ENCODE measurements at places on chromosomes 2 and 18. TPM values are rescaled to one million over a fixed set of nuclear protein-coding genes. Genes with fewer than 3 reads are reported as not detected.

GRCh38 chr2:119531292-119531691 is 7.0 kb upstream of the SCTR start:
- no peak for DNase-seq

DNA sequence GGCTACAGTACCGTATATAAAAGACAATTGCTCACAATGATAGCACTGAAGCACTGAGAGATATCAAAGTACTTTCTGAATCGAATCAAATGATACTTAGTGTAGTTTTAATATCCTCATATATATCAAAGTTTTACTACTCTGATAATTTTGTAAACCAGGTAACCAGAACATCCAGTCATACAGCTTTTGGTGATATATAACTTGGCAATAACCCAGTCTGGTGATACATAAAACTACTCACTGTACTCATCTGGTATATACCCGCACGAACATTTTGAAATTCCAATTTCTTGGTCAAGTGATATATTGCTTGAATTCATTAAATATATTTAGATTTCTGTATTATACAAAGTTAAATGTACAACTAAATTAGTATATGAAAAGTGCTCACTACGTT is 20.5 kb downstream of the SLC39A6 start:
- DNase-seq, result peak; percentile 57

GRCh38 chr2:207226243-207226642 is 60.5 kb upstream of the KLF7 start:
- peak; percentile 29 for DNase-seq

DNA sequence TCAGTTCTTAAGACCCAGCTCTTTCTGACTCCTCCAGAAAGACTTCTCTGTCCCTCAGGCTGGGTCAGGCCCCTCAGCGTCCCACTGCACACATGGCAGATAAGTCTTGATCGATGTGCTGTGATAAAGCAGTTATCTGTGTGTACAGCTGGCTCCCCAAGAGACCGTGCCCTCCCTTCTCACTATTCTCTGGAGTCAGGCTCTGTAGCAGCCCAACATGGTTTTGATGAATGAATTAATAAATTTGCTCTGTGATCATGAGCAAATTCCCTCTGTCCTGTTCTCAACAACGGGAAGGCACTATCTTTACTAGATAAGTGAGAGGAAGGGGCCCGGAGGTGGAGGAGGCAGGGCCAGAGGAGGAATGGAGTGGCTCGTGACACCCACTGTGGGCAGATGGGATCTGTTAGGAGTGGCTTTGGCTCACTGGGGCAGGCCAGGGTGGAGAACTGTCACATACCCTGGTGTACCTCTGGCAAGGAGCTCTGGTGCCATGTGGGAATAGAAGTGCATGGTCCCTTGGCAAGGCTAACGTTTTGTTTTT is 48.3 kb downstream of the ZFP36L2 start:
- DNase-seq, result no peak

Gene TOGARAM2
- total RNA-seq, result not detected

DNA sequence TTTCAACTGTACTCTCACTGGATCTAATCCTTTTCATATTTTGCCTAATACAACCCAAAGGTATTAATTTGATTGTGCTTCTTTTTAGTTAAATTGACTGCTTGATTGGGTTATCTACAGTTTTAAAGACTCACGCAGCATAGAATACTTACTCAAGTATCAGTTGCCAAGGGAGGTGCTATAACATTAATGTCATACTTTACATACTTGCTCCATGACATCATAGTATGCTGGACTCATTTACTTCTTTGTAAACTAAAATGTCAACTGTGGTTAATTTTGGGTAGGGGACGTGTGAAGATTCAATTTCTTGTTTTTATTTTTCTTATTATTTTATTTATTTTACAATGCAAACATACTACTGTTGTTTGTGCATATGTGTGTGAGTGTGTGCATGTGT is 716.2 kb upstream of the VRK2 start:
- DNase-seq, result no peak

- DNase-seq, result no peak
Measured at GRCh38 chr18:49335677-49336076, 124.8 kb downstream of the DYM start.

GRCh38 chr18:23133860-23134779 is 1.2 kb upstream of the CABLES1 start:
- DNase-seq, result peak; percentile 83

Gene CYB5A
- 130 TPM for total RNA-seq

Gene GCG
- total RNA-seq, result not detected

DNA sequence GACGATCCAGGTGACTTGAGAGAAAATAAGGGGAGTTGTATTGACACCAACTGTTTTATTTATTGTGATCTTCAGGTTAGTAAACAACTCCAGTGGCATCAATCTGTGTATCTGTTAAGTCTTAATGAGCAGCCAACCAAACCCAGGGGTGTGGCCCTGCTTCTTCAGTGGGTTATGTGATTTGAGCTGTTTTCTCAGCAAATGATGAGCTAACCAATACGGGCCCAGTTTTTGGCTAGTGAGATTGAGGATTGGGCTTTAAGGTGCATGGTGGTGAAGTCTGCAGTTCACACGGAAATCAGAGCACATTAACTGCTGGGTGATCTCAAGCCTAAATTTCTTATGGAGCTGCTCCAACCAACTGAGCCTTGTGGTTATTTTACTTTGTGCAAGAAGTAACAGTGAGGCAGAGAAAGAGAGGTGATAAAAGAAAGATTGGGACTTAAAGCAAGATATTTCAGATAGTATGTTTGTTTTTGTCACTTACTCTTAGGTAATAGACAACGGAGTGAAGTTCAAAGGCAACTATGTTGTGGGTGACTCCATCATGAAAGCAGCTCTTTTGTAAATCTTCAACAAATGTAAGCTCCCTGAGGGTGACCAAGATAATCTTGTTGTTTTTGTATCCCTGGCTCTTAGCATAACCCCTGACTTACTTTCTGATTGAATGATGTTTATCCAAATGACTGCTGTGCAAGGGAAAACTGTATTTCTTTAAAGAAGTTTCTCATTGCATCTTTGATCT is 2.4 kb downstream of the MTCL1 start:
- DNase-seq, result peak; percentile 83

- no peak for DNase-seq
Measured at GRCh38 chr2:160425434-160426151, 68.0 kb downstream of the RBMS1 start.

DNA sequence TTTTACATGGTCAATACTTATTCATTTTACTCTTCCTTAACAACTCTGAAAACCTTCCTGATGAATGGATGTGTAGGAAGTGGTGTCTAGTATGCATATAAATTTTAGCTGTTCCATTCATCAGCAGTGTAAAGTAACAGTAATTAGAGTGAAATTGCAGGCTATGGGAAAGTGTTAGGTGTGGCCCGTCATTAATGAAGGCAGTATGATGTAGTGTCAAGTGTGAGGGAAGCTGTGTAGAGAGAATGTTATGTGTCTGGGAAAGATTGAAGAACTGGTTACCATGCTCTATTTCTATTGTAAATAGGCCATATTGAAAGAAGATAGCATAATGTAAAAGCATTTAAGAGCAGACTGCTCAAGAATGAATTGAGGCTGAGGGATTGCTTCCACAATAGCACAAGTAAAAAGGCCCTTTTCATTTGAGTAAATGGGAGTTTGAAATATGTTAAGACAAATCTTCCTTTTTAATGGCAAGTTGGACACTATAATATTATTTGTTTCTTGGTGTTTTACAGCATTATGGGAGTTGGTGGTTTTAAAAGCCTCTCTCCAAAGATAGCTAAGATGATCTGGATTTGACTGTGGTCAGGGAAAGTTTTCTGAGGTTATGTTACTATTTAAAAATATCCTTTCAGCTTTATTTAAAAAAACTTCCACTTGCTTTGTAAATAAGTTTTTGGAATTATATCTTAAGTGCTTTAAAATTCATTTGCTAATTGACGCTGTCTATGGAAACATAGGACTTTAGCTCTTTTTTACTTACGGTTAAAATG is 401.0 kb upstream of the ZEB2 start:
- no peak for DNase-seq

DNA sequence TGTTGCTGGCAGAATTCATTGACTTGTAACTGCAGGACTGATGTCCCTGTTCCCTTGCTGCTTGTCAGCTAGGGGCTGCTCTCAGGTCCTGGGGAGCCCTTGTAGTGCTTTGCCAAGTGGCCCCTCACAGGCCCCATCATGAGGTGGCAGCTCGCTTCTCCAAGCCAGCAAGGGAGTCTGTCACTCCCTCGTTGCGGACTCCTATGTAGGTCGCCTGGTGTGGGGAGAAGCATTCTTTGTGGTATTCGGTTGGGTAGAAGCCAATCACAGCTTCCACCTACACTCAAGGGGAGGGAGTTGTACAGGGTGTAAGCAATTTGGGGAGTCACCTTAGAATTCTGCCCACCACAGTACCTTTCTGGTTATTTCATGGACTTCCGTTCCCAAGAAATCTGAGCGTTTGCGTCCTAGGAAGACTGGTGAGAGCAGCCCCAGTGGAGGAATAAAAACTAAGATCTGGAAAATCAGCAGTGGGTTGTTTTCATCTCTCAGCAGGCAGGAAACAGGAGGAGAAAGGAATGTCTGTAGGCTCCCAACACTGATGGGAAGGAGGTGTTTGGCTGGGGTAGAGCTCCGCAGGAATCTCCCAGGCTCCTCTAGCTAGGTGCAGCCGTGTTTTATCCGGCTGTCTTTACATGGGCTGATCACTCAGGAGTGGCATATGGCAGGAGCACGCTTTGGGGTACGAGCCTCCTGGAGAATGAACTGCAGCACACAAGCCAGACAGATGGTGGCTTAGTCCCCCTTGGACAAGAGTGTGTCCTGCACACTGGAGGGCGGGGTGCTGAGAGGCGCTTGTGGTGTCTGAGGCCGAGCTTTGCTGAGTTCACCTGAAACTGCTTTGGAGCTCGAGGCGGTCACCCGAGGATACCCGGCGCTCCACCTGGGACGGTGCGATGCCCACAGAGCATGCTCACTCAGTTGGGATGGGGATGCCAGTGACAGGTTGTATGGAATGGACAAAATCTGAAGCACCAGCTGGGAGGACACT is 58.3 kb downstream of the LDLRAD4 start:
- no peak for DNase-seq

GRCh38 chr2:73156539-73157124 is 43.9 kb upstream of the RAB11FIP5 start:
- peak; percentile 44 for DNase-seq

Gene TBC1D8
- total RNA-seq, result 39.7 TPM

- DNase-seq, result peak; percentile 72
Measured at GRCh38 chr2:210503001-210503623, 26.6 kb upstream of the LANCL1 start.

- no peak for DNase-seq
Measured at GRCh38 chr2:191435141-191435540, 189.9 kb downstream of the MYO1B start.

GRCh38 chr2:23660237-23660636 is 266.7 kb downstream of the ATAD2B start:
- no peak for DNase-seq

Gene TMEM247
- not detected for total RNA-seq

- DNase-seq, result no peak
Measured at GRCh38 chr2:117692001-117692763, 122.3 kb upstream of the DDX18 start.

GRCh38 chr2:232871835-232872736 is 2.0 kb downstream of the SNORC start:
- no peak for DNase-seq

DNA sequence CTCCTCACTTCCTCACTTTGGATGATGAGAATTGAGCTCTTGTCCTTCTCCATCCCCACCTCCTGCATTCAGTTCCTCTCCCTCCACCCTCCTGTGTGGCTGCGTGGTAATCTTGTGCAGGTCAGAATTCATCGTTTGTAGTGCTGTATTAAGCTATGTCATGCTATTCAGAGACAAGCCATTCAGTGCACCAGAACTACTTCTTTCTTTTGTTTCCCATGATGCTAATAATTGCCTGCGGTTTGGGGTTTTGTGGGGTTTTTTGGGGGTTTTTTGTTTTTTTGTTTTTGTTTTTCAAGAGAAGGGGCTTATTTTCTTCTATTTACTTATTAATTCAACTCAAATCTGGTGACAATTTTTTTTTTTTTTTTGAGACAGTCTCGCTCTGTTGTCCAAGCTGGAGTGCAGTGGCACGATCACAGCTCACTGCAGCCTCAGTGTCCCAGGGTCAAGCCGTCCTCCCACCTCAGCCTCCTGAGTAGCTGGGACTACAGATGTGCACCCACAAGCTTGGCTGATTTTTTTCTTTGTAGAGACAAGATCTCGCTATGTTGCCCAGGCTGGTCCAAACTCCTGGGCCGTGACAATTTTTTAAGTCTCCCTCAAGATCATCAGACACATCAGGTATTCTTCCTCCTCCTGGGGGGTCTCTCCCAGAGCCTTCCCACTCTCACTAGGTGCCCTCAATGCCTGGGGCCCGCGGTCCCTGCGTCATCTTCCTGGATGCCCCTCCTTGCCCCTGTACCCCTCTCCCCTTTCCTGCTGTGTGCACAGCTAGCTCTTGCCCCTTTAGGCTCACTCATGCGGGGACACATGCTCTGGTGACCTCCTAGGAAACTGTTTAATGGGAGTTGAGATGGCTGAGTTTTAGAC is 37.8 kb downstream of the MAL start:
- DNase-seq, result no peak

GRCh38 chr2:20622296-20622686 is 28.6 kb downstream of the HS1BP3 start:
- no peak for DNase-seq

- DNase-seq, result no peak
Measured at GRCh38 chr18:31252522-31252921, 65.4 kb upstream of the DSG1 start.

DNA sequence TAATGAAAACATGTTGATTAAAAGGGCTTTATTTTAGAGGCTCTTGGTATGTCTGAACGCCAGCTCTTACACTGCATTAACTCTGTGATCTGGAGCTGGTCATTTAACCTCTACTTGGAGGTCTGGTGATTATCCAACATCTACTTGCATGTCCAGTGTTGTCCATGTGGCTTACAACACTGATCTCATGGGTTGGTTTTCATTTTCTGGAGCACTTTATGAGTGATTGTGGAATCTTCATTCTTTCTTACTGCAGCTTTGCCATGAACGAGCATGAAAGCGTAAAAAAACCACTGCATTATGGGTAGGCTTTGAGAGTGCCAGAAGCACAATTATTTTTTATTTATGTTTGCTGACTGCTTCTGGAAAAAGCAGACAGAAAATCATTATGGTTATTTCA is 4.8 kb downstream of the CCDC195 start:
- DNase-seq, result no peak

Gene ALKAL2
- total RNA-seq, result not detected

- no peak for DNase-seq
Measured at GRCh38 chr2:227043981-227044380, 120.0 kb downstream of the COL4A4 start.

GRCh38 chr2:214549946-214550345 is 139.1 kb downstream of the VWC2L start:
- no peak for DNase-seq

Gene ALK
- total RNA-seq, result 0.87 TPM

Gene LRRTM1
- total RNA-seq, result not detected

Data from PC-3 (cell line).